ENCODE measurements at places on chromosomes 3 and 15. TPM values are rescaled to one million over a fixed set of nuclear protein-coding genes. Genes with fewer than 3 reads are reported as not detected.

GRCh38 chr3:194906229-194906629 lies 220.5 kb downstream of the FAM43A start:
- H3K4me1 ChIP-seq: no peaks in the 10 kb centered on the region
- H3K36me3 ChIP-seq: no peaks in the 10 kb centered on the region
- no peak overlapping the region for H3K27ac ChIP-seq
- no peak for DNase-seq
- no peaks in the 10 kb centered on the region for H3K27me3 ChIP-seq

GRCh38 chr3:127296166-127296565 lies 8.3 kb upstream of the PRR20G start:
- no peaks in the 10 kb centered on the region for H3K27me3 ChIP-seq
- H3K4me1 ChIP-seq: no peaks in the 10 kb centered on the region
- DNase-seq: no peak
- H3K36me3 ChIP-seq: no peaks in the 10 kb centered on the region
- no peak overlapping the region for H3K4me3 ChIP-seq

GRCh38 chr3:87901141-87901540 lies 157.7 kb downstream of the CGGBP1 start:
- no peaks in the 10 kb centered on the region for H3K27me3 ChIP-seq
- no peak overlapping the region for H3K4me3 ChIP-seq
- H3K27ac ChIP-seq: no peak overlapping the region
- no peak for DNase-seq
- no peaks in the 10 kb centered on the region for H3K4me1 ChIP-seq

The GRK7 gene
- total RNA-seq: not detected

The IL12A gene
- 0.82 TPM for total RNA-seq

The CADM2 gene
- total RNA-seq: 20.2 TPM

All from H1 (cell line).